PC-9 (cell line): ENCODE measurements at places on chromosomes 11 and 22.
A peak's percentile ranks its signal among the peaks of the same experiment; 100 is the strongest.

DNA sequence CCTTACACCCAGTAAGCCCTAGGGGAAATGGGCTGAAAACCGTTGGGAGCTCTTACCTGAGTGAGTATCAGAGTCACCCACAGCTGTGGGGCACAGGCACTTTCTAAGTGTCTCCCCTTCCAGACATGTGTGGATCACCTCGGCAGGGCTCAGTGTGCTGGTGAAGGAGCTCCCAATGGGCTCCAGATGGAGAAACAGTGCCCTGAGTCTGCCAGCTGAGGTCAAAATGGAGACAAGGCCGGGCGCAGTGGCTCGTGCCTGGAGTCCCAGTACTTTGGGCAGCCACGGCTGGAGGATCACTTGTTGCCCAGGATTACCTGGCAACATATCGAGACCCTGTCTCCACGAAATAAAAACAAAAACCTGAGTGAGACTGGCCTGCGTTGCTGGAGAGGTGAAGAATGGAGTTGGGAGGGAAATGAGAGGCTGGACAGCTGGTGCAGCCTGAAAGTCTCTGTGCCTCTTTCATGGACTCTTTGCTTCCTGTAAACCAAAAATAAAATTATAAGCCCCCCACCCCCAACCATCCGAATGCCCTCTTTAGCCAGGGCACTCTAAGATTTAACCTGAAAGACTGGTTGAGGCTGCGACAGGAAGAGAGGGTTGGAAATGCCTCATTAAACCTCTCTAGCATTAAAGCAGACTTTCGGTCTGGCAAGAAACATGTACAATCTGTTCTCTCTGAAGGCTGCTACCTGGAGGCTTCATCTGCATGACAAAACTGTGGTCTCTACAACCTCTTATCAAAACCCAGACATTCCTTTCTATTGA, 111.8 kb downstream of the SNX19 start:
- DNase-seq: no peak

GRCh38 chr11:25779033-25779432, 552.9 kb upstream of the ANO3 start:
- DNase-seq: no peak

- DNase-seq: no peak
Measured at GRCh38 chr11:31995525-31996094, 95.3 kb upstream of the RCN1 start.

- DNase-seq: no peak
Measured at GRCh38 chr11:38153985-38154384, 1555.9 kb upstream of the RAG2 start.

DNA sequence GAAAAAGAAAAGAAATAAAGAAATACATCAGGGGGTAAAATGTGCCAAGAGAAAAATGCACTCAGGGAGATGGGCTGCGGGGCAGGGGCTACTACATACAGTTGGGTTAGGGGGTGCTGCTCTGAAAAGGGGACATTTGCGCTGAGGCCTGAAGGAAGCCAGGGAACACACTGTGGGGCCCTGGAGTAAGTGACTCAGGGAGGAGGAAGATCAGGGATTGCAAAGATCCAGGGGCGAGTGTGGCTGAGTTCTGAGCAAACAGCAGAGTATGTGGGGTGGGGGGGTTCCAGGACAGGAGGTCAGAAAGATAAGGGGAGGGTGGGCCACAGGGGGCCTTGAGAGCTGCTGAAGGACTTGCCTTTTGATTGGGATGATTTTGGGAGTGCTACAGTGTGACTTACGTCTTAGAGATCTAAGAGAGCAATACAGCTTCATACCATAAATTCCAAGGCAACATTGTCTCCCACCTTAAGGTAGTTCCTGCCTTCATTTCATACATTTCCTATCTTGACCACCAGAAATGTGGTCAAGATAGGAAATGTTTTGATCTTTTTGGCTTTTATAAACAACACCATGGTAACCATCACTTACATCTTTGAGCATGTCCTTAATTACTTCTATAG, 5.8 kb downstream of the A4GALT start:
- peak; percentile 41 for DNase-seq

- DNase-seq: no peak
Measured at GRCh38 chr11:58928691-58929090, 10.6 kb upstream of the GLYATL1 start.

- DNase-seq: no peak
Measured at GRCh38 chr11:67397536-67397935, 4.1 kb downstream of the PPP1CA start.

- no peak for DNase-seq
Measured at GRCh38 chr11:1487091-1487850, 692 bp upstream of the MOB2 start.

DNA sequence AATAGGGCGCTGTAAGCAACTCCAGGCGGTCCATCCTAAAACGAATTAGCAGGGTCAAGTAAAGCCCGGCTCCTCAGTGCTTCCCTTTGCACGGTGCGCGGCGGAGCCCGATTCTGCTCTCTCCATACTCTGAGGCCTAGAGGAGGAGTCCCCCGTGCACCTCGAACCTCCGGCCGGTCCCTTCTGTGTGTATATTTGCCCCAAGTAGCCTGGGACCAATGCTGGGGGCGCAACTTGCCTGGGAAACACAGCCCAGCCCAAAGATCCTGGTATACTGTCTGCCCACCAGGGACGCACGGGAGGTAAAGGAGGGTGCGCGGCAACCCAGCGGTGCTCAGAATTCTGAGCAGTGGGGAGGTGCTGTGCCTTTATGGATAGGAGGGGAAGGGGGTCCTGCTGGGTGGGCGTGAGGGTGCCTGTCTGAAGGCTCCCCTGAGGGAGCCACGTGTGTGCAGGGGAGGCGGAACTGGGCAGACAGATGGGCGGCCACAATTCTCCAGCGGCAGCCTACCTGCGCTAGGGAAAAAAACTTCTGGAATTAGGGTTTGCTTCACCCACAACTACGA, 4.8 kb upstream of the TBX1 start:
- no peak for DNase-seq

DNA sequence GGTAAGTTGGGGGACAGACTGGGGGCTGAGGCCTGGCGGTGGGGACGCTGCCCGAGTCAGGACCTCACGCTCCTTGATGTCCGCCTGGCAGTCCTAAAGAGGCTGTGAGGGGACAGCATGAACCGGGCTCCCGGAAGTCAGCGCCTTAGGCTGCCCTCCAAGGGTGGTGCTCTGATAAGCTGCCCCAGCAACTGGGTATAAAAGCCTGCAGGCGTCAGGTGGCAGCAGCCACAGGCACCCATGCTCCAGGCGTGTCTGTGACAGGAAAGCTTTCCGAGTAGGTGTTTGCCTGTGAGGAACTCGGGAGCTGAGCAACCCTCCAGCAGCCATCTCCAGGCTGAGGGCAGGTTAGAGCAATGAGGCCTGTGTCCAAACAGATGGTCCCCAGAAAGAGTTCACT, 53.0 kb downstream of the ST3GAL4 start:
- DNase-seq: no peak

GRCh38 chr11:46920755-46921154, 2.4 kb upstream of the LRP4 start:
- DNase-seq: no peak

GRCh38 chr11:57643802-57644201, 5.9 kb downstream of the YPEL4 start:
- no peak for DNase-seq

GRCh38 chr11:86724137-86724536, 51.7 kb upstream of the ME3 start:
- DNase-seq: peak; percentile 35

- DNase-seq: no peak
Measured at GRCh38 chr11:15764326-15764725, 592.0 kb downstream of the SOX6 start.

- DNase-seq: no peak
Measured at GRCh38 chr11:71998649-71999310, at the start of gene IL18BP. TSS of gene IL18BP (plus strand) at chr11:71998909. CDS start at chr11:71999985, 1,076 bp downstream.

DNA sequence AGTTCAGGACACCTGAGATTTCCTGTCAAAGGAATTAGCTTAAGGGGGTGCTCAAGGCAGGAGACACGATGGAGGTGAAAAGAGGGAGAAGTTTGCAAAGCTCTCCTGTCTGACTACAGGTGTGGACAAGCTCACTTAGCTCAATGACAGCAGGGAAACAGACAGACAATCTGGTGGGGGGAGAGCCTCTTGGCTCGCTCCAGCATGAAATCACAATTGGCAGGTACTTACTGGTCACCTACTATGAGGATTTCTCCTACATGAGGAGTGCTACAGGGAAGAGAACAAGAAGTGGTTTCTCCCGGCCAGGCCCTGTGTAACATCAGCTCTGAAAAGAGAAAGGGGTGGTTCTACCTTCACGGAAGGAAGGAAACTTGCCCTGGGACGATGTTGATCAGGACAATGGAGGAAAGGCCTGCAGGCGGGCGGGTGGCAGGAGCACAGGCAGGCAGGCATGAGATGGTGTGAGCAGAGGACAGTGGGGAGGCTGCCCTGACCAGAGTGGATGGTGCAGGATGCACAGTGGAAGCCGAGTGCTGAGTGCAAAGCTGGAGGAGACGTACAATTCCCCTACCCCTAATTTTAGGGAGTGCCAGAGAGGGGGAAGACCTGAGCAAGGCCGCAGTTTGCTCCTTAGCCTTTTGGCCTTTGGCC, 57.9 kb upstream of the CRTAM start:
- DNase-seq: no peak

GRCh38 chr11:96180341-96180740, 162.7 kb downstream of the MAML2 start:
- DNase-seq: no peak

- no peak for DNase-seq
Measured at GRCh38 chr11:15117751-15118150, 3.0 kb downstream of the INSC start.

DNA sequence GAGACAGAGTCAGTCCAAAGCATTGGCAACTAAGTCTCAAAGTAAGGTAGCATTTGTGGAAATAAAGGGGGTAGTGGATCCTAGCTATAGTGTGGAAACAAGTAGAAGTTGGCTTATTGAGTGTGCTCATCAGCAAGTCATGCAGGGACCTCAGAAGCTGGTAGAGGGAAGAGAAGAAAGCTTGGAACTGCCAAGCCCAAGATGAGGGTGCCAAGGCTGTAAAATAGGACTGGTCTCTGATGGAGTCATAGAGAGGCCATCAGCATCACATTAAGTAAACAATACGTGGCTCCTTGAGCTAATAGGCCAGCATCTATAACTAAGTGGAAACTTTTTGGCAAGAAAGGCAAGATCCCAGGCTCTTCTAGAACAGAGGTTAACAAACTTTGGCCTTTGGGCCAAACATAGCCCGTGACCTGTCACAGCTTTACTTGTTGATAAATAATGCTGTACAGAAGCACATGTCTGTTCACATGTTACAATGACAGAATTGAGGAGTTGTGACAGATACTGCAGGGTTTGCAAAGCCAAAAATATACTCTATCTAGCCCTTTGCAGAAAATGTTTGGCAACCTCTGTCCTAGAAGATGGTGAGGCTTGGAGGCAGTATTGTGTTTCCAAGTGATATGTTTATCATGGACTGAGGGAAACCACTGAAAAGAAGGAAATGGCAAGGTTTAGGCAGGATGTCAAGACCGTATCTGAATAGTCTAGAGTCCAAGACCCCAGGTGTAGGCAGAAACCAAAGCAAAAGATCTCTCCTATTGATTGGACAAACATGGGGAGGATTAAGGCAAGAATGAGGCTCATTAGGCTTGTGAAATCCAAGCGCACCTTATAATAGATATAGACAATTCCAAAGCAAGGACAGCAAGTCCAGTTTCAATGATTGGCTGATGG, 62.5 kb upstream of the CD44 start:
- DNase-seq: no peak

DNA sequence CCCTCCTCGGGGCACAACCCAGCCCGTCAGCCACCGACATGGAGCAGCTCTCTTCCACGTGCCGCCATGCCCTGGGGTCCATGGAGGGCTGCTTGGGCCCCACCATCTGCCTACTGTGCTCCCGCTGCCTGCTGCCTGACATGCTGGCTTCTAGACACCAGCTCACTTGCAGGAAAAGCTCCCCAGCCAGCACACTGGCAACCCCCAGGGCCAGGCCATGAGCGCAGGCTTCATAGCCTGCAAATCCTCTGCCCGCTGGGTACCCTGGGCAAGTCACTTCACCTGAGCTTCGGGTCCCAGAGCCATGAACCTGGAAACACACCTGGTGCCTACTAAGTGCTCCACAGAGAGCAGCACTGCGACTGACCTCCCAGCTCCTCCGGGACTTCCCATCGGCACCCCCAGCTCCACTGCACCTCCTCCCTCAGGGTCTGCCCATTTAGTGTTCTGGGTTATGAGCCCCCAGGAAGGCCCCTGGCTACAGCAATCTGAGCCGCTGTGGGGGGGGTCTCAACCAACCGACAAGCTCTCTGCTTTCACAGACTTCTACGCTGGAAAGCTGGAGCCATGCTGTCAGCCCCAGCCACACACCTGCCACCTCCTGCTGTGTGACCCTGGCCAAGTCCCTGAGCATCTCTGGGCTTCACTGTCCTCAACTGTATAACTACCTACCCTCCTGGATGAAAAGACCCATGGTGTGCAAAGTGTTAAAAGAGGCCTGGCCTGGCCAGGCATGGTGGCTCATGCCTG, 139.2 kb downstream of the CRYBB2 start:
- no peak for DNase-seq

- DNase-seq: no peak
Measured at GRCh38 chr11:120610111-120610510, 98.6 kb downstream of the GRIK4 start.

- no peak for DNase-seq
Measured at GRCh38 chr11:5286901-5287300, 14.8 kb downstream of the OR51B4 start.

- peak; percentile 45 for DNase-seq
Measured at GRCh38 chr11:118012083-118012669, 26.0 kb downstream of the IL10RA start.

- DNase-seq: peak; percentile 61
Measured at GRCh38 chr11:7571640-7572000, 57.8 kb downstream of the PPFIBP2 start.

DNA sequence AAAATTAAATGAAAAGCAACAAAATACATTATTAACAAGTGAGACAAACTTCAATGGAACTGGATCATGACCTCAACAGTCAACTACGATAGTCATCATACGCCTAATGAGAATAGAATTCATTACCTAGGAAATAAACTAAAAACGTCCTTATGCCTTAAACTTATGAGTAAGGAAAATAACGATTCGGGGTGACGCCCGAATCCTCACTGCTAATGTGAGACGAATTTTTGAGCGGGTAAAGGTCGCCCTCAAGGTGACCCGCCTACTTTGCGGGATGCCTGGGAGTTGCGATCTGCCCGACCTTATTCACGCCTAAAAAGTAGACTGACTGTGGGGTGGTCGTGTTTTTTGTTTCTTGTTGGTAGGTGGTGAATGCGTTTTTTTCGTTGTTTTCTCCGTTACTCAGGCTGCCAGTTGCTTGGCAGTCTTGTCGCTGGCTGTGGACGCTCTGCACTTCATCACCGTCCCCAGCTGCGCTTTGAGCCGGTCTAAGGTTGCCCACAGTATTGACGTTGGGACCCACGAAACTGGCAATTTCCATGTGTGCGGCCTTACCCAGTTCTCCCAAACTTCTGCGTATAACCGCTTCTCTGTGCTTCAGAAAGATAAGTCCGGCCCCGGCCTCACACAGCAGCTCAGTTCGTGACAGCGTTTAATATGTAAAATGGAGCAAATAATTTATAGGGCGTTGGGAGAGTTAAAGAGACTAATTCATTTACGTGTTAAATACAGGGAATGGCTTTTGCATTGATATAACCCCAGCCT, 593 bp upstream of the POLDIP3 start:
- peak; percentile 90 for DNase-seq

- no peak for DNase-seq
Measured at GRCh38 chr22:28978158-28978557, 83.5 kb downstream of the C22orf31 start.
